ENCODE measurements at places on chromosomes 6 and 20.

DNA sequence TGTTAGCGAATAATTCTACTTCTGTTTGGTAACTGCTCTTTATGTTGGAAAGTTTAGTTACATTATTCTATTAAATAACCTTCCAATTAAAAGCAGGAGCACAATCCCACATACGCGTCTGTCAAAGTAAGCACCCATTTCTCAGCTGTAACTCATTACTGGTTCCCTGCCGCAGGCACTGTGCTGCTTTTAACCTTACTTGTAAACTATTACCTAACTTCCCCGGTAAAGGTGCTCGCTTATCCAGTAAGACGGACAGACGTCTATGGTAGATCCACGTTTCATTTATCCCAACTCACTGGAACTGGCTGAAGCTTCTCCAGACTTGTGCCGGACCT is 529 bp upstream of the ENPP4 start:
- no peak for DNase-seq

DNA sequence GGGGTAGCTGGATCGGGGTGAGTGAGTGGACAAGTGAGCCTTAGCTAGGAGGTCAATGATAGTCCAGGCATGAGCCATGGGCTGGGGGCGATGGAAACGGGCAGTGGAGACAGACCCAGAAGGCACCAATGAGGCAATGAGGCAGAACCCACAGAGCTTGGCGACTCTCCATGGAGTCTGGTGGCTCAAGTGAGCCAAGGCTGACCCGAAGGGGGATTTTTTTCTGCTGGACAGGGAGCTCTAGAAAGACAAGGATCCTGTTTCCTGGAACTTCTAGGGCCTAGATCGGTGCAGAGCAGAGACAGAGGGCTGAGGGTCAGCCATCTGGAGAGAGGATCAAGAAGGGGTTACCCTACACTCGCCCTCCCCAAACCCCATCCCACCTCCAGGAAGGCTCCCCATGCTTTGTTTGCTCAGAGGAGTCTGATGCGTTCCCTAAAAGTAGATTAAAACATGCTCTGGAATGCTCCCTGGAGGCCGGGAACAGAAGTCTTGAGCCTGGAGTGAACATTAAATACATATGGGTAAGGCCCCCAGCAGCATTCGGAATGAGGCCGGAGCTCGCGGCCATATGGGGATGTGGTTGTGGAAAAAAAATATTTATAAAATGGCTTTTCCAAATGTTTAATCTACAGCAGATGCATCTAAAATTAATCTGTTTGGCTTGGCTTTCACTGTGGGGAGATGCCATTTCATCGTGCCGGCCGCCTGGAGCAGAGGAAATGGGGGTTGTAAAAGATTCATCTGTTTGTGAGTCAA is 237.8 kb upstream of the PMEPA1 start:
- DNase-seq, result no peak

DNA sequence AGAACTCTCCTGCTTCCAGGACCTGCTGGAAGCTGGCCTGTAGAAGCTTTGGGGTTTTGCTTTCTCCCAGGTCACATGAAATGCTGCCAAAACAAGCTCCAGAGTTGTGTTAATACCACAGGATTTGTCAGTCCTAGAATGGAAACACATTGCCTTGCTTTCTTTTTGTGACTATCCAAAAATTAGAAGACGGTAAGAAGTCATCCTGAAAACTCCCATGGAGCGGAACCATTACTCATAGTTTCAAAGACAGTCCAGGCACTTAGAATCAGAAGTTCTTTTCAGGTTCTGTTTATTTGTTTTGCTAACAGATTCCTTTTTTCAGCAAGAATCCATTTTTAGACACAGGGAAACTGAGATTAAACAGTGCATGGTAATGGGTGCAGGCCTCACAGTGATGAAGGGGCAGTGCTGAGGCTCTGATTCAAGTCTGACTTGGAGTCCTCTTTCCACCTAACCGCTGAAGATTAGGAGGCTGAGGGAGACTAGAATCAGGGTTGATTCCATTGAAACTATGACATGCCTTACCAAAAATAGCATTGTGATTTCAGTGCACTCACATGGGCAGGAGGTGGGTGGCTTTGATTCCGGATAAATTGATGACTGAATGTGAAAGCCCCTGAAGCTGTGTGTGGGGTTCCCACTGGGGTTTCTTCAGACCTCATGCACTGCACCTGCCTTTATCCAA is 72.2 kb upstream of the NAA20 start:
- DNase-seq, result no peak

GRCh38 chr20:38473367-38473795 is 738 bp downstream of the RALGAPB start:
- DNase-seq, result no peak
